Suprapubic skin (tissue), 4 donors: ENCODE measurements at places on chromosomes 7 and 10.

- H3K36me3 ChIP-seq: no peaks in the 10 kb centered on the region
- no peak overlapping the region for H3K4me3 ChIP-seq
- H3K4me1 ChIP-seq: no peaks in the 10 kb centered on the region
- H3K27me3 ChIP-seq: no peaks in the 10 kb centered on the region
- H3K27ac ChIP-seq: no peak overlapping the region
- DNase-seq: no peak
Observed at GRCh38 chr10:54702583-54703485, 98.2 kb downstream of the PCDH15 start.

DNA sequence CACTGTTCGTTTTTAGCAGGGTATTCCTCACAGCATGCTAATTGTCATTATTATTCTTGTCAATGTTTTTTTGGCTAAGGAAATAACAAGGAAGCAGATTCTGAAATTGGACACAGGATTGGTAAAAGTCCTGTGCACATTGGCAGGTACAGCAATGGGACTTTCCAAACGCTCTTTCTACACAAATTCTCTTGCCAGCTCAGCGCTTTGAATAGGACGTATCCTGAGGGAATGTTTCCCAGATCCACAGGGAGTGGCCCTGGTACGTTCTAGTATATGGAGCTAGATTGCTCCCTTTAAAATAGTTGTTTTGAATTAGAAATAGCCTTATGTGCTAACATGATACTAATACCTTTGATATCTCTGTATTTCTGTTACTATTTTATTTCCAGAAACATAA, 82.8 kb upstream of the GRB10 start:
- H3K27me3 ChIP-seq: no peaks in the 10 kb centered on the region
- H3K27ac ChIP-seq: no peak overlapping the region
- H3K4me3 ChIP-seq: no peak overlapping the region
- H3K36me3 ChIP-seq: no peaks in the 10 kb centered on the region

DNA sequence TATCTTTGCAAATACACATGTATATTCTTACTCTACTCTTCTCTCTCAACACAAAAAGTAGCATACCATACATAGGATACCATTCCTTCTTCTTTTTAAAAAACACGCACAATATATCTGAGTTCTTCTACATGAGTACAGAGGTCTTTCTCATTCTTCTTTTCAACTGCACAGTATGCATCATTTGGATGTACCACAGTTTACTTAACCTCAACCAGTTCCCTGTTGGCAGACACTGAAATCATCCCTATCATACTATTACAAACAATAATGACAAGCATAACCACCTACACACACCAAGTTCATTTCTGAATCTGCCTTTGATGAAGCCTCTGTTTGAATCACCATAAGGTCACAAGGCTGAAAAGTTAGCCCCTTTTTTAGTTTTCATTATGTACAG, 25.7 kb upstream of the GGCT start:
- H3K27ac ChIP-seq: no peak overlapping the region
- H3K4me1 ChIP-seq: no peaks in the 10 kb centered on the region
- no peak for DNase-seq
- no peak overlapping the region for H3K4me3 ChIP-seq
- H3K27me3 ChIP-seq: no peaks in the 10 kb centered on the region

DNA sequence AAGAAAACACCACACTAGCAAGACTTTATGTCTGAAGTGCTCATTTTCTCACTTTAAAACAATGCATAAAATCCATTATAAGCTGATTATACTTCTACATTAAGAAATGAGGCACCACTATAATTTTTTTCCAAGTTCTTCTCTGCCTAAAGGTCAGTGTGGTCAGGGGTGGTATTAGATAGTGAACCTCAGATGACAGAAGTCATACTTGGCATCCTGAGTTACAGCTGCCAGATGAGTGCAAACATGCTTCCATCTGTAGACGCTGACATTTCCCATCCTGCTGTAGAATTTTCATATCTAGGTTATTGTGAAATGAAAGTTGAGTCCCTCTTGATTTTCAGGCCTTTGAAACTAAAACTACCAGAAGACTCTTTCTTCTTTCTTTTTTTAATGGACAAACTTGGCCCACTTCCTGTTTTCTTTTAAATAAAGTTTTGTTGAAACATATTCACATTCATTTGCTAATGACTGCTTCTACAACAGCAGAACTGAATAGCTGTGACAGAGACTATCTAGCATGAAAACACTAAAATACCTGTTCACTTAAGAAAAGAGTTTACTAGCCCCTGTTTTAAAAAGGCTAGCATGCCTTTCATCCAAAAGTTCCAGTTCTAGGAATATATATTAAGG, 900.8 kb downstream of the XPNPEP1 start:
- no peak for DNase-seq
- H3K4me3 ChIP-seq: no peak overlapping the region
- H3K27ac ChIP-seq: no peak overlapping the region
- no peaks in the 10 kb centered on the region for H3K27me3 ChIP-seq
- H3K4me1 ChIP-seq: no peaks in the 10 kb centered on the region

- no peak overlapping the region for H3K4me3 ChIP-seq
- peaks cover 39% of the 10 kb centered on the region for H3K36me3 ChIP-seq
- no peaks in the 10 kb centered on the region for H3K4me1 ChIP-seq
Observed at GRCh38 chr10:5732141-5732540, 47.5 kb downstream of the TASOR2 start.

DNA sequence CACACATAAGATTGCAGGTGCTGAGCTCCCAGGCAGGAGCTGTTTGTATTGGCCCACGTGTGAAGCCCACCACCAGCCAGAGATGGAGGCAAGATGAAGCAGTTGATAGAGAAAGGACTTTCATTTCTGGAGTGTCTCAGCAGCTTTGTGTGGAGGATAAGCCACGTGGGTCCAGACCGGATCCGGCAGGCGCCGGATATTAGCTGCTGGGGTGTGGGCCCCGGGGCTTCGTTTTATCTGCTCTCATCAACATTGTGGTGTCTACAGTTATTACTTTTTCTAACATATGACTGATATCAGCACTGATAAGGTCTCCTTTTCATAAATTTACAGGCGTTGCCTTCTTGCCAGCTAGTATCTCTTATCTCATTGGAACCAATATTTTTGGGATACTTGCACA, 25.5 kb downstream of the SLC18A2 start:
- peaks cover 19% of the 10 kb centered on the region for H3K27me3 ChIP-seq
- no peaks in the 10 kb centered on the region for H3K36me3 ChIP-seq
- no peak overlapping the region for H3K27ac ChIP-seq
- no peak overlapping the region for H3K4me3 ChIP-seq
- no peaks in the 10 kb centered on the region for H3K4me1 ChIP-seq

GRCh38 chr10:94545391-94546048, at the start of gene HELLS:
HELLS (plus strand) TSS chr10:94545788; CDS start chr10:94545922, 134 bp downstream.
- H3K27me3 ChIP-seq: no peaks in the 10 kb centered on the region
- no peaks in the 10 kb centered on the region for H3K36me3 ChIP-seq
- H3K27ac ChIP-seq: peak within 1 kb of the TSS; percentile 58
- DNase-seq: peak; percentile 86

GRCh38 chr10:72783410-72783833, 91.5 kb downstream of the MCU start:
- no peak for DNase-seq
- no peak overlapping the region for H3K27ac ChIP-seq
- no peak overlapping the region for H3K4me3 ChIP-seq
- H3K36me3 ChIP-seq: no peaks in the 10 kb centered on the region

DNA sequence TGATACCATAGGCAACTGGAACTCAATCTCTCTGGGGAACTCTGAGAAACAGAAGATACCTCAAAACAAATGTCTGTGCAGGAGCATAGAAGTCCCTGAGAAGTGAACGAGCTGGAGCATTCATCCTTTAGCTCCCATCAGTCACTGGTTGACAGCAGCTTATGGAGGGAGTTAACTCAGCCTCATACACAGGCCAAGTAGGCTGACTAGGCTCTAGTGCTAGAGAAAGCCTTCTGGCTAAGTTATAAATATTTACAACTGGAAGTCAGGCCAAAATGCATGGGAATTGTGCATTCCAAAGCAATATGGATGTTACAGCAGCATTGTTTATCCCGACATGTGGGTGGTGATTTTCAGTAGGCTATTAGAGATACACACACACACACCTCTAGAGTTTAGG, 66.5 kb downstream of the ANK3 start:
- H3K4me1 ChIP-seq: no peaks in the 10 kb centered on the region
- no peak overlapping the region for H3K27ac ChIP-seq
- H3K36me3 ChIP-seq: no peaks in the 10 kb centered on the region
- no peaks in the 10 kb centered on the region for H3K27me3 ChIP-seq
- DNase-seq: no peak
- no peak overlapping the region for H3K4me3 ChIP-seq

- no peak overlapping the region for H3K27ac ChIP-seq
- no peak for DNase-seq
- H3K4me3 ChIP-seq: peak overlapping the region; percentile 29
- H3K27me3 ChIP-seq: peaks cover 39% of the 10 kb centered on the region
- peaks cover 18% of the 10 kb centered on the region for H3K4me1 ChIP-seq
- no peaks in the 10 kb centered on the region for H3K36me3 ChIP-seq
Observed at GRCh38 chr7:128352153-128352537, 8.4 kb upstream of the RBM28 start.

- H3K27me3 ChIP-seq: no peaks in the 10 kb centered on the region
- no peaks in the 10 kb centered on the region for H3K36me3 ChIP-seq
- no peak for DNase-seq
- no peak overlapping the region for H3K4me3 ChIP-seq
Observed at GRCh38 chr7:22667562-22668239, 59.3 kb upstream of the IL6 start.

GRCh38 chr7:4762121-4763055, 13.0 kb upstream of the AP5Z1 start:
- H3K4me3 ChIP-seq: no peak overlapping the region
- H3K4me1 ChIP-seq: peaks cover 9% of the 10 kb centered on the region

DNA sequence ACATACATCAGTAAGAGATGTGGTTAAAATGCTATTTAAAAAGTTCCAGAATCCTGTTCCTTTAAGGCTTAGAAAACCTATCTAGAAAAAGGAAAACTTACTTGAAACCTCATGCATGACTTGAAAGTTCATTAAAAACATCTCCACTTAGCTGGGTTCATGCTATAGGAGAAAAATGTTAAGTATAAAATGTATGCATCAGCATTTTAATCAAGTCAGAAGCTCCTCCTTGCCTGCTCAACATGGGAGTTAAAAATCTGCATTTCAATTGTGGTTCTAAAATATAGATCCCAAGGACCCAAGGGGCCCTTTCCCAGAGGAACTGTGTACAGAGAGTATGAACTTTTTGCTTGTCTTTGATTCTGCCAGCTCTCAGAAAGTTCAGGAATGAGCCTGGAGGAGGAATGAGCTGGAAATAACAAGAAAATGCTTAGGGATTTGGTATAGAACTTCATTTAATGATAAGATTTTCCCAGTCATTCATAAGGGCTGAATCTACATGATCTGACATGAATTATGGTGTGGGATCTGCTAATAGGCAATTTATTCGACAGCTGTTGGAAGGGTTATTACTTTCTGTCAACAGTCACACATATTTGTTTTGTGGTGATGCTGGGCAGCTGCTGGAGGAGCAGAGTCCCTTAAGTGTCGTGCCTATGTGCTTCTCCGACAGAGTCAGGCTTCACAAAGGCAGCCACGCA, 85.6 kb upstream of the MTPN start:
- H3K36me3 ChIP-seq: no peaks in the 10 kb centered on the region
- H3K4me3 ChIP-seq: no peak overlapping the region
- no peak overlapping the region for H3K27ac ChIP-seq
- DNase-seq: no peak
- H3K4me1 ChIP-seq: no peaks in the 10 kb centered on the region
